Stimulated activated CD8-positive, alpha-beta memory T cell treated with anti-CD3 and anti-CD28 coated beads, Interleukin-4, amount 100 ng/mL, for 1 hour (primary cell): ENCODE measurements at places on chromosomes 6 and 20.

- DNase-seq, result no peak
These were observed 6.2 kb downstream of the PTPN1 start for GRCh38 chr20:50516180-50516934.

- no peak for DNase-seq
These were observed 246.5 kb downstream of the RIMS1 start for GRCh38 chr6:72132851-72133250.

- DNase-seq, result no peak
These were observed 129.4 kb upstream of the NAA20 start for GRCh38 chr20:19887556-19888268.

DNA sequence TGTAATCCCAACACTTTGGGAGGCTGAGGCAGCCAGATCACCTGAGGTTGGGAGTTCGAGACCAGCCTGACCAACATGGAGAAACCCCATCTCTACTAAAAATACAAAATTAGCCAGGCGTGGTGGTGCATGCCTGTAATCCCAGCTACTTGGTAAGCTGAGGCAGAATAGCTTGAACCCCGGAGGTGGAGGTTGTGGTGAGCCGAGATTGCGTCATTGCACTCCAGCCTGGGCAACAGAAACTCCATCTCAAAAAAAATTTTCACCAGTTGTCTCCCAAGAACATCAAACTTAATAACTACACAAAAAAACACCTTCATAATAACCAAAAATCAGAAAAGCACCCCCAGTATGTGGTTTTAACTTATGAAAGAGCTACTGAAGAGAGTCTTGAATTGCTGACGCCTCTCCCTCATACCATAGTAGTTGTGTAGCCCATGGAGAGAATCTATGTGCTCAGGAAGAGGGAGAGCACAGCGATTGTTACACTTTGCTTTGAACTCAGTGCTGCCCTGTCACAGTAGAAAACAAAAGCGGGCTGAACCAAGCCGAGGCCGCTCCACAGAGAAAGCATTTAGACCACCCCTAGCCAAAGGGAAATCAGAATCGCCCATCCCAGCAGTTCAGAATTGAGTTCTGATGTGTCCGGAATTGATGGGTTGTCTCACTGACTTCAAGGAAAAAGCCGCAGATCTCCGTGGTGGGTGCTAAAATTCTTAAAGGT, 42.0 kb upstream of the GMPR start:
- DNase-seq, result no peak

GRCh38 chr6:2522521-2522920, 228.2 kb downstream of the MYLK4 start:
- no peak for DNase-seq

- DNase-seq, result no peak
These were observed 39.6 kb downstream of the DUSP22 start for GRCh38 chr6:331622-332521.

DNA sequence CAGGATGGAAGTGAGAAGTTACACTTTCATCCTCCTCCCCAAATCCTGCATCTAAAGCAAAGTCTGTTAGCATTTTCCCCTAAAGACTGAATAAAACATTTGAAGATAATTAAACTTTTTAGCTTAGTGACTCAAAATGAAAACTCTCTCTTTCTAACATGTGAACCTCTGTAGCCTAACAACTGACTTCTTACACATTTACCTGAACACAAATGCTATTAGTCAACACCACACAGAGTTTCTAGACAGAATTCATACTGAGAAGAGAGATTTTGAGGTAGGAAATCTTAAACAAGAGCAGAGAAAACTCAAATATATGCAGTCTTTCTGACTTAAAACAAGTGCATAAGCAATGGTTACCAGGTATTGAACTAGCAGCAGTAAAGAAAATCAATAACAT, 149.9 kb upstream of the SMLR1 start:
- DNase-seq, result no peak

DNA sequence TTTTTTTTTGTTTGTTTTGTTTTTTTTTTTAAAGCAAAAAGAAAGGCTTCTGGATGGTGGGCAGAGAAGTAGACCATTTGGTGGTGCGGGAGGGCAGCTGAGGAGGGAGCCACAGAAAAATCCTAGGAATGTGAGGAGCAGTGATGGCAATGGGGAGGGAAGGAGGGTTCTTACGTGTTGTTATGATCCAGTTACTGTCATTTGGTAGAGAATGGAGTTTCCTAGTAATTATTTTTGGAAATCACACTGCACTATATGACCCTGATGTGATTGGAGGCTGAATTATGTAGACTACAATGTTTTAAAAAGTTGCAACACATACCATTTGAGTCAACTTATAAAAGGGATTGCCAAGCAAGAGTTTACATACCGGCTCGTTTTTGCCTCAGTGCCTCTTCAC, 22.1 kb downstream of the ADGRF5 start:
- DNase-seq, result no peak

- no peak for DNase-seq
These were observed 74.7 kb downstream of the FAM217A start for GRCh38 chr6:4004249-4004648.

DNA sequence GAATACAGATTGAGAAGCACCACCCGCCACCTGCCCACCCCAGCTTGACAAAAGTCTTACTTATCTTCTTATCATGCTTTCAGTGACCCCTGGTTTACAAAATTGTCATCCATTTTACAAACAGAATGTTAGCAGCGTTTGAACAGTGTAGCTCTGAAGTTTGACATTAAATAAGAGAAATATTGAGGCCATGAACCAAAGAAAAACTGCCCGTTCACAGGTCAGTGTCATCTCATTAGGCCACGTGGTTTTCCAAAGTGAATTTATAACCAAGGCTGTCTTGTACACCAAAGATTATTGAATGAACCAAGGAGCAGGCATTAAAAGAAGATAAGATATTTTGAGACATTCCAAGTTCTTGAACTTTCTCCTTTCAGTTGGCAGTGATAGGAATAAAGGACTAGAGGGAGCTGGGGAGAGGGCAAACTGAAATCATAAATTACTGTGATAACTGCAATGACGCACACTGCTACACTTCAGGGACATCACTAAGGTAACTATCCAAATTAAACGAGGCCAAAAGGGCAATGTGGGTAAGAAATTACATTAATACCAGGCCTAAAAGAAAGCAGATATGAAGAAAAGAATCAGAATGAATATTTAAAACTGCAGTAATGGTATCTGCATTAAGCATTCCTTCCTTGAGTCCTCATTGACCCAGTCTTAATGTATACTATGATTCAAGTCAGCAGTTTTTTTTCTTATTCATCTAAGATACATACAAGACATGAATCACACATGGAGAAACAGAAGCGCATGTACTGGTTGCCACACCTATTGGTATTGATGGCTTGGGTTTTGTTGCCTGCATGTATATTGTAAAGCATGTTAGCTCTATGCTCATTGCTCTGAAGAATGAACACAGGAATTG, 159.8 kb upstream of the ARG1 start:
- DNase-seq, result no peak

- no peak for DNase-seq
These were observed 347.1 kb downstream of the UTRN start for GRCh38 chr6:144632266-144632665.

DNA sequence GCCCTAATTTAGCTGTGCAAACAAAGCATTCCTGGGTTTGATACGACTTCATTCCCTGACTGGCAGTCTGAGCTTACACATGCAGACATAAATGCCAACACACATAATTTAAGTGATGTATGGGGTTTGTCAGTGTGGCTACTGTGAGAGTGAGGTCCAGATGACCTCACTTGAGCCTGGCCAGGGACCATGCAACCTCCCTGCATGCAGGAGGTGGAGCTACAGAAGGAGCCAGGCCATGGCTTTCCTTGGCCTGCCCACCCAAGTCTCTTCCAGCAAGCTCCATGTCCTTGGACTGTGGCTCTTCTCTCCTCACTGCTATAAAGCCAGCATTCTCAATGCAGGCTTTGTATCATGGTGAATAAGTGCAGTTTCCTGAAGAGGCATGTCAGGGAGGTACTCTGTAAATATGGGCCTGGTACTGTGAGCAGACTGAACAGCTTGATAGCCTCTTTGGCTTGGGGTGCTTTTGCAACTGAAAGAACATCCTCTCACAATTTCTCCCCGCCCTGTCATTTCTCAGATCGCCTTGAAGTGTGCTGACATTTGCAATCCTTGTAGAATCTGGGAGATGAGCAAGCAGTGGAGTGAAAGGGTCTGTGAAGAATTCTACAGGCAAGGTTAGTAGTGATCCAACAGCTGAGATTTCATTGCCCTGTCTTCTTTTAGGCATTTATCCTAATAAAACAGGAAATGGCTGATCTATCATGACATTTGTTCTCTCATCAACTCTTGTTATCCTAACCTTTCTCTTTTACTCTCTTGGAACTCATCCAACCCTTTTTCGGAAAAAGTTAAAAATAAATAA, 69.2 kb downstream of the MTFR2 start:
- no peak for DNase-seq

DNA sequence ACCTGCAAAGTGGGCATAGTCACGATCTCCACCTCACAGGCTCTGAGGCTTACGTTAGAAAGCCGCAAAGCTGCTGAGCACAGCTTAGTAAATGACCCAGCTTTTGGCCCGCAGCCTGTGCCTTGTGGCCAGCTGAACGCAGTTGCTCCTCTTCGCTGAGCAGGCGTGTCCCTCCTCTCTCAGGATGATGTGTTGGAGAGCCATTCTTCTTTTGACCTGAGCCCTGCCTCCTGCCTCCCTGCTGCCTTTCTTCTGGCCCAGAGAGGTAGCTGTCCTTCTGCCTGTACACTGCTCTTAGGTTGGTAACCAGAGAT, 47.6 kb upstream of the MYL9 start:
- no peak for DNase-seq

- DNase-seq, result no peak
These were observed 34.9 kb downstream of the BCL2L1 start for GRCh38 chr20:31687777-31688176.

DNA sequence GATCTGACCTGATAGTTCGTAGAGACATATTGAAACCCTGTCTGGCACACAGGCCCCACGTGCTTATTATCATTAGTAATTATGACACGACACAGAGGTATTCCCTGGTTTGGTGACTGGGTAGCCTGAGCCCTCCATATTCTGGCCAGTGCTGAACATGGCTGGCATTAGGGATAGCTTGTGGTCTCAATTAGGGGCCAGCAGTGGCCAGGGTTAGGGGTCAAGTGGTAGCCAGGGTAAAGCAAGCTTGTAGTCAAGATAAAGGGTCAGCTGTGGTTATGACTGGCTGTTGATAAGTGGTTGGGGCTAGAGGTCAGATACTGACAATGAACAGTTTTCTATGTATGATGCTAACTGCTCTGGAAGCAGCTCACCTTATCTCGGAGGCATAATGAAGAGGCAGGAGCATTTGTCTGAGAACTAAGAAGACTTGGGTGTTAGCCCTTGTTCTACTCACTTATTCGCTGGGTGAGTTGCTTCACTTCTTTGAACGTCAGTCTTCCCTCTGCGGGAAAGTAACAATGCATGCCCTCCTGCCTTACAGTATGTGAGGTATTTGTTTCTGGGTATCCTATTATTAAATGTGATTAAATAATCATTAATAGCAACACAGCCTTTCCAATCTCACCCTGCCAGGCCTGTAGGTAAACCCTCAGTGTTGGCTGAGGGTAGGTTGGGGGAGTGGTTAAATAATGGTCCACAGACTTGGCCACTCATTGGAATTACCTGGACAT, 66.7 kb downstream of the VEGFA start:
- no peak for DNase-seq

GRCh38 chr6:117194271-117194670, 71.1 kb upstream of the VGLL2 start:
- DNase-seq, result no peak

DNA sequence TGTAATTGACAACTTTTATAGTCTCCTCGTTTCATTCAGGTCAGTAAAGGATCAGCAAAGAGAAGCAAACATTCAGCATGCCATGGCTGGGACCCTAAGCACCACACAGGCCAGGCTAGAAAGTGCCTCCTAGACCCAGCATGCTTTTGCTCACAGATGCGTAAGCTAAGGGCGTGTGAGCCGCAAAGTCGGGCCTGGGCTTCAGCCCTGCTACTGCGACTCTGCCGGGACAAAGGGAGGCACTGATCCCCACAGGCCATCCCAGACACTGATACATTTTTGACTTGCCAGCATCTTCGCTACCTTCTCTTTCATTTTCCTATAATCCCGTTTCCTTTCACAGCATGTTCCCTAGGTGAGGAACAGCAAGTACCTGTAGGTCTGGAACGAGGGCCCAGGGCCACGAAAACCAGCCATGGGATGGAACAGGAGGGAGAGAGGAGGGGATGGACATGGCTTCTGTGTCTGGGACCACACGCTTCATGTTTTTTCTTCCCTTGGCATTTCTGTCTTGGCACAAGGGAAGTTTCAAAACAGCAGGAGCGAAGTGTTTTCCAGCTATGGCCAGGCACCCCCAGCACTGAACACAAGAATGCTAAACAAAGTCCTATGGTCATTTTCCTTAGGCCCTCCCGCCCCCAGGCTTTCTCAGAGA, 42.6 kb downstream of the IRF4 start:
- no peak for DNase-seq

DNA sequence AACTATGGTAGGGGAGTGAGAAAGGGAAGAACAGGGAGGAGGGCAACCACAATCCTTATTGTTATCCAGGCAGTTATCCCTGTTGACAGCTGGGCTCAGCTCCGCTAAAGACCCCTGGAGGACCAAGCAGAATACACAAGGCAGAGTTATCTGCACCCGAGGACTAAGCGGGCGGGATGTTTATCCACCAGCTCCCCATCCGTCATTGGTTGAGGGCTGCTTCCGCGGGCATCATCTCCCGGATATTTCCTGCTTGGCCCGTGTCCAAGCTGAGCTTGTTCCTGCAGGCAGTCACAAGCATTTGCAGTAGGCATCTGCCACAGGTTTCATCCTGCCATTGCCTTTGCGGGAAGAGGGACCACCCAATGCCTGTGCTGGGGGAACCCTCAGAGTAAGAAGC, 102.1 kb downstream of the DLGAP4 start:
- no peak for DNase-seq

GRCh38 chr20:48148020-48148419, 362.7 kb upstream of the SULF2 start:
- DNase-seq, result no peak

GRCh38 chr6:151870375-151870774, 62.9 kb downstream of the ESR1 start:
- no peak for DNase-seq

DNA sequence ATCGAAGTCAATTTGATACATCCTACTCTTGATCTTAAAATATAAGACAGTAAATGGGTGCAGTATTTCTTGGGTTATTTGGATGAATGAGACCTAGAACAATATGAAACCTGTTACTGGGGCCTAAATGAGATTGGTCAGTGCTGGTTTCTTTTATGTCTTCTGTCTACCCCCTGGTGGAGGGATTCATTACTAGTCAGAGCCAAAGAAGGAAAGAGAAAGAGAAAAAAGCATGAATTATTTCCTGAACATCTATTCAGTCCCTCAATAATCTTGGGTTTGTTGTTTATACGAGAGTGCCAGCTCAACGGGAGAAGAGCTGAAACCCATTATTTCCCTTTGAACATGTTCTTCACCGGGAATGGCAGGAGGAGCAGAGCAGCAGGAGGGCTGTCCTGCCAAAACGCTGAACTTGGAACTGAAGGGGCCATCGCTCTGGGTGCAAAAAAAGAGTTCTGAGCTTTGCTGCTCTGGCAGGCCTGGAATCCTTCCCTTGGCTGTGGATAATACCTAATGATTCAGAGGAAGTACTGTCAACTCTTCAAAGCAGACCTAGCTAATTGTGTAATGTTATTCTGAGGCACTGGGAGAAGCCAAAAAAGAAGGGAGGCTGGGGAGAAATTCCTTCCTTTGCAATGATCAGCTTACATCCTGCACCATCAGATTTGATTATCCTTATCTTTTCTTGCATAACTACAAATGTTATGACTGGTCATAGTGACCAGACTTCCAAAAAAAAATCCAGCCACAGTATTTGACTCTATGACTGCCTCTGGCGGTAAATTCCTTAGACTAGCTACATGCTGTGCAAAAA, 72.0 kb downstream of the BLOC1S5 start:
- no peak for DNase-seq
